ENCODE measurements at places on chromosomes 6 and 20.
A peak's percentile ranks its signal among the peaks of the same experiment; 100 is the strongest.

- DNase-seq, result no peak
Observed at GRCh38 chr6:149890629-149891045, 7.3 kb downstream of the RAET1E start.

- DNase-seq, result no peak
Observed at GRCh38 chr6:39416026-39416425, 93.5 kb upstream of the KCNK16 start.

GRCh38 chr6:5869676-5870075 lies 137.0 kb downstream of the NRN1 start:
- no peak for DNase-seq

- no peak for DNase-seq
Observed at GRCh38 chr6:466564-466963, 75.0 kb downstream of the IRF4 start.

DNA sequence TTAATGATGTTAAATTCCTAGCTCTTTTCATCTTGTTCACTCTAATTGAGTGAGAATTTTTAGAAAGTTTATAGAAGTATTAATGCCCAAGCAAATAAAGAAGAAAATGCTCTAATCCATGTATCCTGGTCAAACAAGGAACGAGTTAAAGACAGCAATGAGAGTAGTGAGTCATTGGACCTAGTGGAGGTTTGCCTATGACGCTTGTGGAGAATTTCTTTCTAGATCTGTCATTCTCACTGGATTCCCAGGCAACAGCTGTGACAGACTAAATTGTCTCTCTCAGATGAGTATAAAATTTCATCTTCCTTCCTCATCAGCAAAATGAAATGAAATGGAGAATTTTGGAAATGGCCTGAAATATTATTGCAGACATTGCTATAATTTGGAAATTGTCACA lies 127.9 kb downstream of the COL19A1 start:
- DNase-seq, result no peak

GRCh38 chr6:11040134-11040533 lies 4.0 kb downstream of the ELOVL2 start:
- no peak for DNase-seq

- DNase-seq, result no peak
Observed at GRCh38 chr6:85754894-85755293, 112.2 kb upstream of the SYNCRIP start.

DNA sequence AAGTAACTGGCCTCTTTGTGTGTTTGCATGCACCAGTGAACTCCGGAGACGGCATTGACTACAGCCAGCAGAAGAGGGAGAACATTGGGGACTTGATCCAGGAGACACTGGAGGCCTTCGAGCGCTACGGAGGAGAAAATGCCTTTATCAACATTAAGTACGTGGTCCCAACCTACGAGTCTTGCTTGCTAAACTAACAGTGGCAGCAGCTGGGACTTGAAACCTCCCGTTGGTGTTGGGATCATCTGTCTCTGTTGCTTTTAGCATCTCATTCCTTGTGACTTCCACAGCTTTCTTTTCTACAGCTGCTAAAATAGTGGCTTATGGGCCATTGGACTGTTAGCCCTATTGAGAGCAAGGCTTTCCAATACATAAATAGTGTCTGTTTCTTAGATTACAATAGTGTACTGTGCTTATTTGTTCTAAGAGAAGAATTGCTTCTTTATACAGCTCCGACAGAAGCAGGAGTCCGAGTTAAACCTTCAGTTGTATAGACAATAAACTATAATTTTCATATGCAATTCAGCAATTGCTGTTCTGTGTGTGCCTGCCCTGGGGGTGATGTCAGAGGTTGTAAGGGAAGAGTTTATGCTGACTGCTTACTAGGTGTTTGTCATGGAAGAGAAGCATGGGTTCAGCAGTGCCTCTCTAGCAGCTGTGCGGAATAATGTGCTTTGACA lies 99.6 kb upstream of the QKI start:
- DNase-seq, result no peak

DNA sequence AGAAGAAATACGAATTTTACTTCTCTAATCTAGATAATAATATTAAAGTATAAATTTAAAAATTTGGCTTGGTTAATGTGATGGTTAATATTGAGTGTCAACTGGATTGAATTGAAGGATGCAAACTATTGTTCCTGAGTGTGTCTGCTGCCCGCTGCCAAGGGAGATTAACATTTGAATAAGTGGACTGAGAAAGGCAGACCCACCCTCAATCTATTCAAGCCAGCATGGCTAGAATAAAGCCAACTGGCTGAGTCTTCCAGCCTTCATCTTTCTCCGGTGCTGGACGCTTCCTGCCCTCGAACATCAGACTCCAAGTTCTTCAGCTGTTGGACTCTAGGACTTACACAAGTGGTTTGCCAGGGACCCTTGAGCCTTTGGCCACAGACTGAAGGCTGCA lies 152.7 kb downstream of the TBXT start:
- no peak for DNase-seq

DNA sequence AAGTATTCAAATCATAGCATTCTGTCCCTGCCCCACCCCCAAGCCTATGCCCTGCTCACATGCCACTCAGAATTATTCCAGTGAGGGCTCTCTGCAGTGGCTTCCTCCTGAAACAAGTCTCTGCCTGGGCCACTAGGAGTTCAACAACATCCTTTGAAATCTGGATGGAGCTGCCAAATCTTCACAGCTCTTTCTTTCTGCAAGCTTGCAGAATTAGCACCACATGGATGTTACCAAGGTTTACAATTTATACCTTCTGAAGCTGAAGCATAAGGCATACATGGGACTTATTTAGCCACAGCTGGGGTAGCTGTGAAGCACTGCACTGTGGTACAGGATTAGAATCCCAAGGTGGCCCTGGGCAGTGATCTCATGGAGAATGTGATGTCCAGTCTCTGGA lies 577.5 kb downstream of the CD109 start:
- no peak for DNase-seq

DNA sequence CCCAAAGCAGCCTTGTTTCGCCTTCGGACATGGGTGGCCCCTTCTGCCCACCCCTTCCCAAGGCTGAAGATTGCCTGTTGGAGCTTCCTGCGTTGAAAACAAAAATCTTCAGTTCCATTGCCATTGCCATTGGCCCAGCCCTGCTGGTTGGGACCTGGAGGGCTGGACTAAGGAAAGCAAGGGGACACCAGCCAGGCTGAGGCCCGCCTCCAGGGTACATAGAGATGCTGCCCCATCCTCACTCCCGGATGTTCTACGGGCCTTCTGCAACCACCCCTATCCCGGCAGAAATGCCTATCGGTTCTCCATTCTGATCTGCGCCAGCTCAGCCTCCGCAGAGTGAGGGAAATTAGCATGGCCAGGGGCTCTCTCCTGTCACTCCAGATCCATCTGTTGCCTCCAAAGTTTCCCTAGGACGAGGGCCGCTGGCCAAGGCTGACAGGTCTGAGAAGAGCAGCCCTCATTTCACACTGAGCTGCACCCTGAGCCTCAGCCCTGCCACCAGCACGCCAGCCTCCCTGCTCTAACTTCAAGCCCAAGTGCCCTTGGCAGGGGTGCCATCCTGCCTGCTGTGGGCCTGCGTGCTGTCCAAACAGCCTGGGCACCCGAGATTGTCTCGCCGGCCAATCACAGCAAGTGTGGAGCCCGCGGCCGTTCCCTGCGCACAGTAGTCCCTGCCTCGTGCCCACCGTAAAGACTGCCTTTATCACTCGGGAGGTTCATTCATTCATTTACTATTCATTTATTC lies 13.4 kb upstream of the STX16 start:
- no peak for DNase-seq

GRCh38 chr20:17896193-17896723 lies 72.3 kb downstream of the SNX5 start:
- DNase-seq, result no peak

GRCh38 chr6:130362128-130362527 lies 3.7 kb upstream of the TMEM200A start:
- DNase-seq, result no peak

GRCh38 chr6:135675862-135676261 lies 175.6 kb upstream of the PDE7B start:
- peak; percentile 17 for DNase-seq

- no peak for DNase-seq
Observed at GRCh38 chr20:40955326-40955725, 73.3 kb upstream of the TOP1 start.

DNA sequence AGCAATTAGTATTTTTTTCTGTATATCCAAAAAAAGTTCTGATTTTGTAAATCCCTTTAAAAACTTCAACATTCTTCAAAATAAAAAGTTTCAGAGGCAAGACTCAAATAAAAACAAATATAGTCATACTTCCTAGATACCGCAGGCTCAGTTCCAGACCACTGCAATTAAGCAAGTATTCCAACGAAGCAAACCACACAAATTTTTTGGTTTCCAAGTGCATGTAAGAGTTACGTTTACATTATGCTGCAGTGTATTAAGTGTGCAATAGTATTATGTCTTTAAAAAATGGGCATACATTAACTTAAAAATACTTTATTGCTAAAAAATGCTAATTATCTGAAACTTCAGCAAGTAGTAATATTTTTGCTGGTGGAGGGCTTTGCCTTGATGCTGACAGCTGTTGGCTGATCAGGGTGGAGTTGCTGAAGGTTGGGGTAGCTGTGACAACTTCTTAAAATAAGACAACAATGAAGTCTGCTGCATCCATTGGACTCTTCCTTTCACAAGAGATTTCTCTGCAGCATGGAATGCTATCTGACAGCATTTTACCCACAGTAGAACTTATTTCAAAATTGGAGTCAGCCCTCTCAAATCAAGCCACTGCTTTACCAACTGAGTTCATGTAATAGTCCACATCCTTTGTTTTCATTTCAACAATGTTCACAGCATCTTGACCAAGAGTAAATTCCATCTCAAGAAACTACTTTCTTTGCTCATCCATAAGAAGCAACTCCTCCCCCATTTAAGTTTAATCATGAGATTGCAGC lies 46.0 kb downstream of the PHIP start:
- DNase-seq, result no peak

DNA sequence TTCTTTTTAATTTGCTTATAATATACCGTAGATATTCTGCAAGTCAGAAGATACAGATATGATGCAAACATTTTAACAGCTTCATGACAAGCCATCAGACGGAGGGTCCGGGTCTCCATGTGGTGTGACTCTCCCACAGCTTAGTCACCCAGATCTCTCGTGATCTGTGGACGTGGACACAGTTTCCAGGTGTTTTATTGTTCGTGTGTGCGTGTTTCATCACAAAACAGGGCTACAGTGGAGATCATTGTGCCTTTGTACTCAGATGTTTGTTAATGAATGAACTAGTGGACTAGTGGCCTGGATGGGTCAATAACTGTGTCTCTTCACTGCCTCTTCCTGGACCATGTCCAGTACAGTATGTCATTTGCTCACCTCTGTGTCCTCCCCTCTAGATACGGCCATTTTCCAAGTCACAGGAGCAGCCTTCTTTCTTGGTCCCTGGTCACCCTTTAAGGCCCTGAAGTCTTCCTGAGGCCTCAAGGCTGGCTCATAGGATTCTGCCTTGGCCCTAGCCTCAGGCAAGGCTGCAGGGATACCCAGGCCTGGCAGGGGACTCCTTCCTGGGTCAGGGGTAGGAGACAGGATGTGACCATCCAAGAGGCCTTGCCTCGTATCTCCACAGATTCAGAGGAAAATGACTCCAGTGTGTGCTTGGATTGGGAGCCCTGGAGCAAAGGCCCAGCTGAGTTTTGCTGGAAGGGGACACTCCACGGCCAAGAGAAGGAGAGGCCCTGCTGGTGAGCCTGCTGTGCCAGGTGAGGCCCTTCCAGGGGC lies 4.6 kb downstream of the ADIG start:
- DNase-seq, result no peak

DNA sequence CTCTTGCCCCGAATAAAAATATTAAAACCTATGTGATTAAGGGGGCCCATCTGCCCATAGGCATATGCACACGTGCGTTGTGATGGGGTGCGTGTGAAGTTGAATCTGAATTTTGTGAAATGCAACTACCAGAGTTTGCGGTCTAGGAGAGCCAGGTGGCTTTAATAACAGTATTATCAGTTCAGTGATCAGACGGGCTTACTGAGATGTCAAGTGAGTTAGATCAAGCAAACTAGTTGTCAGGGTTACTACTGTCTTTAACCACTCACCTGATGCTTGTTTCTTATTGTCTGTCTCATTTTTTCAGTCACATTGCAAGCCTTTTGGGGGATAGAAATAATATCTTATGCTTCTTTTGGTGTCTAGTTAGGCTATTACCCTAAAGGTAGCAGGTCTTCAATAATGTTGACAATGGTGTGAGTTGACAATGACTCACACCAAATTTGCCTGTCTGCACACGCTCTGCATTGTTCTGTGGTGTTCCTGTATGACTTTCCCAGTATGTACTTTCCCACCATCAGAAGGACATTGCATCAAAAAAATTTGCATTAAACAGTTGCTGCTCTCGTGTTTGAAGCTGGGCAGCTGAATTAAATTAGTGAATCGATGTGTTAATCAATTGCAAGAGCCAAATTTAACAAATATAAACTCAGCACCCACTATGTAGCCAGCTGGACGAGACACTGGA lies 103.1 kb upstream of the NAA20 start:
- DNase-seq, result no peak

GRCh38 chr6:35751594-35751993 lies 14.8 kb downstream of the ARMC12 start:
- DNase-seq, result no peak

DNA sequence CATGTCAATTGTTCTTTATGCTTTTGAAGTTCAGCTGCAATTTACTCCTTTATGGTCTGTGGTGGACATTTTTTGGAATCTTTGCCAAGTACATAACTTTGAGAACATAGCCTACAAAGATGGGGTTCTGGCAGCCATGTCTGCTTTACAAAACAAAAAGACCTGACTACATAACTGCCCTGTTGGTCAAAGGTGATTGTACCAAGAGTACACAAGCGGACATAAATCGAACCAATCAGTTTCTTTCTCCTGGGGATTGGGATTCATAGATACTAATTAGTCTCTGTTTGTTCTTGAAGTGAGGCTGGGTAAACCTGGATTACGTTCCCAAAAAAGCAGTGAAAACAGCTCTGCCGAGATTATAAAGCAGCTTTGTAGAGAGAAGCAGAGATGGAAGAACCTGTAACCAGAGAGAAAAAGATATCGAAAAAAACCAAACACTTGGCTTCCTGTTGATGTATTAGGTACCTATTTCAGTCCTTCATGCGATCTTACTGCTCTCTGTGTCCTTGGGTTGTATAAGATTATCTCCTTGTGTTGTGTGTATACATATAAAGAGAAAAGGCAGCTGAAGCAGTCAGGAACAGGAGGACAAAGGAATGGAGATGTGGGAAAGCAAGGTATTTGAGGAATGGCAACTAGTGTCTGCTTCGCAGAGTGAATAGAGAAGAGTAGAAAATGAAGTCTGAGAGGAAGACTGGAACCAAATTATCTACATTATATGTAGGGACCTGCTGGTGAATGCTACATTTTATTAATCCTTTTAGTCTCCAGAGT lies 2.7 kb upstream of the ZFAND3 start:
- DNase-seq, result no peak

DNA sequence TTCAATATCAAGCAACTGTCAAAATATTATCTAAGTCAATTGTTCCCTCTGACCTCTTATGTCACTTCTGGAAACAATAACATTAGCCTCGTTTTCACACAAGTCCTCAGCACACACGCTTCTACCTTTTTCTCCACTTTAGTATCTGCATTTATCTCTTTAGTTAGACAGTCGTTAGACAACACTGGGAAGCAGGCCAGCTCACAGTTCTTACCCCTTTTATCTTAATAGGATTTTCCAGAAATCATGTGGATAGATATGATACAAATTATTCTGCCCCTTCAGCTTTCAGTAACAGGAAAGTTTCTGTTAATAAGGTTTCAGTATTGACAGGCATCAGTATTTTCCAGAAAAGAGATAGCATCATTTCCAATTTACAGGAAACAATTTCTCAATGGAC lies 25.9 kb upstream of the HAO1 start:
- no peak for DNase-seq

GRCh38 chr20:9590189-9590588 lies 75.8 kb downstream of the LAMP5 start:
- no peak for DNase-seq

All from neural crest cell (in vitro differentiated cells).